ENCODE measurements at places on chromosomes 1 and 21.

- no peak for DNase-seq
These were observed 2.7 kb downstream of the GIPC2 start for GRCh38 chr1:78048446-78048845.

DNA sequence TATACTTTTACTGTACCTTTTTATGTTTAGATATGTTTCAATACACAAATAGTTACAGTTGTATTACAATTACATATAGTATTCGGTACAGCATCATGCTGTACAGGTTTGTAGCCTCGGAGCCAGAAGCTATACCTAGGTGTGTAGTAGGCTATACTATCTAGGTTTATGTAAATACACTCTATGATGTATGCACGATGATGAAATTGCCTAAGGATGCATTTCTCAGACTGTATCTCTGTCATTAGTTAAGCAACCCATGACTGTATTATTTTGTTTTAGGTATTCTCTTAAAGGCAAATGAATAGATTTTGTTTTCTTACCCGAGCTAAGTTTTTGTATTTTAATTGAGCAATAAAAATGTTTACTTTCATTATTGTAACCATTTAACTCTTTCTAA is 56.4 kb downstream of the SPATA17 start:
- no peak for DNase-seq

DNA sequence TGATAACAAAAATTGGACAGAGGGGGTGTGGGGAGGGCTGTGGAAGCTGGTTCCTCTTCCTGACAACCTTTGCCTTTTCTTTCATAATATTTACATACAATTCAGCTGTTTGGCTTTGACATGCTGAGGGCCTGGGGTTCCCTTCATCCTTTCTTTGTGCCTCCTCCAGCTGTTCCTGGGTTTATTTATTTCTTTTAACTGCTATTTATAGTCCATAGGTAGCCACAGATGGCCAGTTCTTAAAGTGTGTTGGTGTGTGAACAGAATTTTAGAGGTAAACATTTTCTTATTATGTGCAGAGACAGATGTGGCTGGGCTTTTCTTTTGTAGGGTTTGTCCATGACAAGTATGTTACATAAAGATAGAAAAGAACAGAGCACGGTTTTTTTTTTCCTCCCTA is 34.1 kb upstream of the CNIH3 start:
- no peak for DNase-seq

DNA sequence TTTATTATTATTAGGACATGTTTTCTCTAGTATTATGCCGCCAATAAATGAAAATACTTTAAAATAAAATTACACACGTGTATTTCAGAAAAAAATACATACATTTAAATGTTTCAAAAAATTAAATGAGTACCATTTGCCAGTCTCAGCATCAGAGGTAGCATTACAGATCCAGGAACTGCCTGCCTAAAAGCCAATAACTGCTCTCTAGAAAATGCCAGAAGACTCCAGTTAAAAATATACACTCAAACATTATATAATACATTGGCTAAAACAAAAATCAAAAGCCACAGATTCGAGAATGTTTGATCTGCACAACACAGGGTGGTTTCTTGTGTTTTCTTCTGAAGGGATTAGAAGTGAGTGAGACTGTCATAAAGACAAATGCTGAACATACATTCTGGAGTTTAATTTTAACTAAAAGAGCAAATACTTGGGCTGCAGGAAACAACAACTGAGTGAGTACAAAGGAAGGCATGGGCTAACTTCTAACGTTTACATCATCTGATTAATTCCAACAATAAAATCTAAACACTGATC is 105.5 kb downstream of the RERE start:
- no peak for DNase-seq

DNA sequence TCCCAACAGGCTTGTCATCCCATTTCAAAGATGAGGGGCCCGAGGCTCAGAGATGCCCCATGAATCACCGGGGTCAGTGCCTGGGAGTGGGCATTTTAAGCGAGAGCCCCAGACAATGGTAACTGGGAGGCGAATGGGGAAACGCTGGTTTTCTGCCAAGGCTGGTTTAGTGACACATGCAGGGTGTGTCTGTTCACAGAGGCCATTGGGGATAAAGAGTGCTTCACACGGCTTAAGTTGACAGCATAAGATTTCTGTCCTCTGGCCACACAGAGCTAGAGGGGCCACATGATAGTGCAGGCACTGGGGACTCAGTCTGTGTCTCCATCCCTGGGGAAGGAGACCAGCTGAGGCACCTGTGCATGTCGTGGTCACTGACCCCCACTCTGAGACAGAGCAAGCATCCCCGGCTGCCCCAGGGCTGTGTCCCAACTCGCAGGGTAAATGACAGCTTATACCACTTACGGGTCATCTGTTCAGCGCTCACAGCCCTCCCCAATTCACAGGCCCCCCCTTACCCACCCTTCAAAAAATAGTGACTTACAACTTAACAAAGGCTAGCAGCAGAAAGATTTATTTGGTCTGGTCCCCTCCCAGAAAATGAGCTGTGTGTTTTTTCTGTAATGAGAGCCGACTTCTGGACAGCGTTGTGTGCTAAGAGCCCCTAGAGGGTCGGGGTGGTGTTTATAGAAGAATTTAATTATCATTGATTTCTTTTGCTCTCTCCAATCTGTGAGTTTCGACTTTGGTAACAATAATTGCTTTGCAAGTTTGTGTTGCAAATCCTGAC is 34.9 kb upstream of the ARHGEF16 start:
- DNase-seq: no peak

DNA sequence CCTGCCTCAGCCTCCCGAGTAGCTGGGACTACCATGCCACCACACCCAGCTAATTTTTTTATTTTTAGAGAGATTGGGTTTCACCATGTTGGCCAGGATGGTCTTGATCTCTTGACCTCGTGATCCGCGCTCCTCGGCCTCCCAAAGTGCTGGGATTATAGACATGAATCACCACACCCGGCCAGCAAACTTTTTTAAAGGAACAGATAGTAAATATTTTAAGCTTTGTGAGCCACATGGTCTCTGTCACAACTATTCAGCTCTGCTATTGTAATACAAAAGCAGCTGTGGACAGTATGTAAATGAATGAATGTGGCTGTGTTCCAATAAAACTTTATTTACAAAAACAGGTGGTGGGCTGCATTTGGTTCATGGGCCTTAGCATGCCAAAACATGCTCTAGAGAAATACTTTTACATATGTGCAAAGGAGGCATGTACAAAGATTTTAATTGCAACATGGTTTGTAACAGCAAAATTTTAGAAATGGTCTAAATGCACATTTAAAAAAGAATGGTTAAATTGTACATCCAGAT is 47.0 kb downstream of the CDCP2 start:
- no peak for DNase-seq

Measured in activated T-helper 1 cell treated with anti-CD3 and anti-CD28 coated beads, Interleukin-12 subunit alpha, Interleukin-12 subunit beta, Interleukin-2, Interleukin-4 antibody, amounts not matched to agents 30 ng/mL and 10 ng/mL and 1 ng/mL, durations not matched to agents 14 hours and 24 hours and 36 hours (primary cell).